ENCODE measurements at places on chromosomes 7 and 10.
A peak's percentile ranks its signal among the peaks of the same experiment; 100 is the strongest.

DNA sequence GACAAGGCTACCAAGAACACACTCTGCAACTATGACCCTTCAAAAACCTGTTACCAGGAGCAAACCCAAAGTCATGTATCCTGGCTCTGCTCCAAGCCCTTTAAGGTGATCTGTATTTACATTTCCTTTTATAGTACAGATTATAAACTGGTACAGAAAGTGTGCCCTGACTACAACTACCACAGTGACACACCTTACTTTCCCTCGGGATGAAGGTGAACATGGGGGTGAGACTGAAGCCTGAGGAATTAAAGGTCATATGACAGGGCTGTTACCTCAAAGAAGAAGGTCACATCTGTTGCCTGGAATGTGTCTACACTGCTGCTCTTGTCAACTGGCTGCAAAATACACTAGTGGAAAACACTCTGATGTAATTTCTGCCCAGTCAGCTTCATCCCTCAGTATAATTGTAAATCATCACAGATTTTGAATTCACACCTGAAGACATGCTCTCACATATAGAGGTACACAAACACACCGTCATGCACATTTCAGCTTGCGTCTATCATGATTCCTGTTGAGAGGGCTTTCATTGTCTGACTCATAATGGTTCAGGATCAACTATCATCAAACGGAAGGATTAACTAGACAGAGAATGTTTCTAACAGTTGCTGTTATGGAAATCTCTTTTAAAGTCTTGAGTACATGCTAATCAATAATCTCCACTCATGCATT lies 318.3 kb downstream of the NXPH1 start:
- DNase-seq, result no peak

- DNase-seq, result no peak
These were observed 160.2 kb downstream of the SRPK2 start for GRCh38 chr7:105228555-105228954.

DNA sequence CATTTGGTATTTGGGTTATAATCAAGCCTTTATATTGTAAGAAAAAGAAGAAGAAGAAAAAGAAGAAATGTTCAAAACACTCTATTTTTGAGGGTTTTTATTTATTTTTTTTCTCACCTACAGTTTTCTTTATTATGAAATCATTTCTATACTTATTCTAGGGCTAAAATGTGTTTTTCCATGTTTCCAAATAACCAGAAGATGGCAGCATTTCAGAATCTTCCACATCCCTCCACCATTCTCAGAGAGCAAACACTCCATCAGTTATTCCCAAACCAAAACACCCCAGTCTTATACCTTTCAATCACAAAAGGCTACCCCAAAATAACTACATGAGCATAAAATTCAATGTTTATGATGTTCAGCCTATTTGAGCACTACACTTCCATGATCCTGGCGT lies 38.7 kb upstream of the PPP1R17 start:
- no peak for DNase-seq

DNA sequence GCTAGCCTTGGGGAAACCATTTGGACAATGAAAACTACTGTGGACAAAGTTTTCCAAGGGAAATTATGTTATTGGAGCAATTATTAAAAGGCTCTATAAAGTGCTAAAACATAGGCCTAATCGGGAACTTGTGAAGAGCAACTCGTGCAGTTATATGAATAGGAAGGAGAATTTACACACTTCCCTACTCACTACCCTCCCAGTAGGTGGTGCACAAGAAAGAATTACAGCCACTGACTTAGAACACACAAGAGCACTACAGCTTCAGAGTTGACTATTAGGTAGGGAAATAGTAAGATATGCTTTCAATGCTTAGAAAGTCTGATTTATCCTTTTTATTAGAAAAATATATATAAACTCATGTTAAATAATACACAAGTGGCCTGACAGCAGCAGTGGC lies 47.2 kb downstream of the GSAP start:
- DNase-seq, result no peak

GRCh38 chr7:75823198-75823910 lies 9.7 kb upstream of the CCL24 start:
- no peak for DNase-seq

DNA sequence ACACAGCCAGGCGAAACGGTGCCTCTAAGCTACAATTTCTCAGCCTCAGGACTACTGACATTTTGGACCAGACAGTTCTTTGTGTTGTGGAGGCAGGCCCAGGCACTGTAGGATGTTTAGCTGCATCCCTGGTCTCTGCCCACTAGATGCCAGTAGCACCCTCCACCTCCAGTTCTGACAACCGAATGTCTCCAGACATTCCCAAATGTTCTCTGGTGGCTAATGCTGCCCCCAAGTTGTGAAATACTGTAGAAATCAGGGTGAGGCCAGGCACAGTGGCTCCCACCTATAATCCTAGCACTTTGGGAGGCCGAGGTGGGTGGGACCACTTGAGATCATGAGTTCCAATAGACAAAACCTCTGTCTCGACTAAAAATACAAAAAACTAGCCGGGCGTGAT lies 18.2 kb downstream of the HNRNPF start:
- DNase-seq, result peak; percentile 9

DNA sequence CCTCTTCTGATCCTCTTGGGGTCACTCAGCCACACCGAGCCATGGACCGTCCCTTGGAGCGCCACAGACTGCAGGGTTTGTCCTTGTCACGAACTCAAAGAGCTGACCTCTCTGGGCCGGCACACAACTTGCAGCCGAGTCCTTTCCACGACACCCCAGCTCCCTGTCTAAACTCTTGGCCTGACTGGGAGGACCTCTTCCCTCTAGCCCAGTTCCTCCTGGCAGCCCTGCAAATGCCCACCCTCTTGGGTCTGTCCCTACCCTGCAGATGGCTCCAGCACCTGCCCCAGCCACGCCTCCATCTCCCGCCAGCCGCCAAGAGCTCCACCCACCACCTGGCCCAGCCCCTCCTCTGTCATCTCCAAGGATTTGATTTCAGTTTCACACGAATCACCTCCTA lies 339.2 kb downstream of the DNAJB6 start:
- DNase-seq, result no peak

- DNase-seq, result no peak
These were observed 66.9 kb downstream of the STK17A start for GRCh38 chr7:43649755-43650274.

- no peak for DNase-seq
These were observed 362.9 kb upstream of the ZNF32 start for GRCh38 chr10:44011603-44011981.

- peak; percentile 97 for DNase-seq
These were observed at the start of gene AUTS2 for GRCh38 chr7:69598081-69598486. AUTS2 (plus strand) TSS chr7:69598475; CDS start chr7:69599654, 1,179 bp downstream.

DNA sequence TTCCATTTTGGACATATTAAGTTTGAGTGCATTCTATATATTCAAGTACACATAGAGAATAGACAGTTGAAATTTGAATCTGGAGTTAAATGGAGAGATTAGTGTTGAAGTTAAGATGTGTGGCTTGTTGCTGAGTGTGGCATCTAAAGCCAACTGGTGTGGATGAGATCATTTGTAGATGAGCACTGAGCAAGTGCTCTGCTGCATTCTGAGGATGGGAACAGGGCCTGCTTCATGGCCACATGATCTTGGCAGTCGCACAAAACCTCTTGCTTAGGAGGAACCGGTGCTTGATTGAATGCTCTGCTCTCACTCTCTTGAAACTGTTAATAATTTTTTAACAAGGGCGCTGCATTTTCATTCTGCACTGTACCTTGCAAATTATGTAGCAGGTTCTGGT lies 62.0 kb downstream of the EPDR1 start:
- no peak for DNase-seq

DNA sequence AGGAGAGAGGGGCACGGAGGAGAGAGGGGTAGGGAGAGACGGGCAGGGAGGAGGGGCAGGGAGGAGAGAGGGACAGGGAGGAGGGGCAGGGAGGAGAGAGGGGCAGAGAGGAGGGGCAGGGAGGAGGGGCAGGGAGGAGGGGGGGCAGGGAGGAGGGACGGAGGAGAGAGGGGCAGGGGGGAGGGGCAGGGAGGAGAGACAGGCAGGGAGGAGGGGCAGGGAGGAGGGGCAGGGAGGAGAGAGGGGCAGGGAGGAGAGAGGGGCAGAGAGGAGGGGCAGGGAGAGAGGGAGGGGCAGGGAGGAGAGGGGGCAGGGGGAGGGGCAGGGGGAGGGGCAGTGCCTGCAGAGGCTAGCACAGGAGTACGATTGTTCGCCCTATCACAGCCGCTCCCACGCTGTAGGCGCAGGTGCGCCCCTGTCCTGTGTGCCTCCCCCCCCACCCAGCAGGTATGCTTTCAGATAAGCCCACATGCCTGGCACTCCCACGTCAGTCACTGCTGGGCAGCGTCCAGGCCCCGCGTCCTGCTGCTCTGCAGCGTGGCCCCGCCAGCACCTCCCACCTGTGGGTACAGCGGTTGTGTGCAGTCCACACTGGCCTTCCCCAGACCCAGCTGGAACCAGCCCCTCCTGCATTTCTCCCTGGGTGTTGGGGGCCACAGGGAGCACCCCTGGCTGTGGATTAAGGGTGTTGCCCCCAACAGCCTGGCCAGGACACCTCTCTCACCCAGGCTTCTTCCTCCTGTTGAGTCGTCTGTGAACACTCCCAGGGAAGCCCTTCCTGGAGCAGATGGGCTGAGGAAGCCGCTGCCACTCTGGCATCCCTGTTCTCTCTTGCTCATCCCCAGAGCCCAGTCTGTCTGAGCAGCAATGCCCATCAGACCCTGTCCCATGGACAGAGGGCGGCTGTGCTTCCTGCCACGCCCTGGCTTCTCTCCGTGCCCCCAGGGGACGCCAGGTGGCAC lies 10.8 kb downstream of the NKX6-2 start:
- no peak for DNase-seq

DNA sequence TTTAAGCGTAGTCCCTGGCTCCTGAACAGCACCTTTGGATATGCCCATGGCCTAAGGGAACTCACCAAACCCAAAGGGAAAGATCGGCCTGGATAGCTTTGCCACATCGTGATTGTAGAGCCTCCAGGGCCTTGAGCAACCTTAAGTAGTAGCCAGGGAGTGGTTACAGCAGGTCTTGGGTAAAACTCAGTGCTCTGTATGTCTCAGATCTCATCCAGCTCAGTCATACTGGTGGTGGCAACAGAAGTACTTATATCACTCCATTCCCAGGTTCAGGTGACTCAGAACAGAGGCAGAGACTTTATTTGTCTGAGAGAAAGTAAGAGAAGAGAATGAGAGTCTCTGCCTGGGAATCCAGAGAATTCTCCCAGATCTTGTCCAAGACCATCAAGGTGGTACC lies 39.1 kb upstream of the AASS start:
- DNase-seq, result no peak

- DNase-seq, result peak; percentile 12
These were observed 28.9 kb downstream of the LRRC27 start for GRCh38 chr10:132360766-132361447.

GRCh38 chr10:17427201-17427600 lies 27.2 kb downstream of the ST8SIA6 start:
- DNase-seq, result no peak

- DNase-seq, result no peak
These were observed 471.0 kb downstream of the GFRA1 start for GRCh38 chr10:115801992-115802391.

- no peak for DNase-seq
These were observed 482.3 kb downstream of the SORCS1 start for GRCh38 chr10:106682175-106682574.

- DNase-seq, result no peak
These were observed 94.4 kb downstream of the WDFY4 start for GRCh38 chr10:48779077-48779476.
